ENCODE measurements at places on chromosomes 12 and 14.

- DNase-seq = peak; percentile 88
Observed at GRCh38 chr14:91317381-91318308, 73.1 kb upstream of the GPR68 start.

DNA sequence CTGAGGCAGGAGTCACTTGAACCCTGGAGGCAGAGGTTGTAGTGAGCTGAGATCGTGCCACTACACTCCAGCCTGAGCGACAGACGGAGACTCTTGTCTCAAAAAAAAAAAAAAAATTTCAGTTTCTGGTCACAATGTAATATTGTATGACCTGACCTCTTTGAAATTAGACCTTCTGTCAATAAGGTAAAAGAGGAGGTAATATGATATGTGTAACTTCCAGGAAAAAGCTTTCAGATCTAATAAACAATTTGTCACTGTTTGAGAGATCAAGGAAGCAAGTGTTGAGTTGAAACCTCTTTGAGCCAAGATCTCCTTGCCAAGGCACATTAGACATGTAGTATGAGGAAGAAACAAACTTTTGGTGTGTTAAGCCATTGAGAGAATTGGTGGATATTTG, 101.7 kb upstream of the ATF7IP start:
- DNase-seq = no peak

DNA sequence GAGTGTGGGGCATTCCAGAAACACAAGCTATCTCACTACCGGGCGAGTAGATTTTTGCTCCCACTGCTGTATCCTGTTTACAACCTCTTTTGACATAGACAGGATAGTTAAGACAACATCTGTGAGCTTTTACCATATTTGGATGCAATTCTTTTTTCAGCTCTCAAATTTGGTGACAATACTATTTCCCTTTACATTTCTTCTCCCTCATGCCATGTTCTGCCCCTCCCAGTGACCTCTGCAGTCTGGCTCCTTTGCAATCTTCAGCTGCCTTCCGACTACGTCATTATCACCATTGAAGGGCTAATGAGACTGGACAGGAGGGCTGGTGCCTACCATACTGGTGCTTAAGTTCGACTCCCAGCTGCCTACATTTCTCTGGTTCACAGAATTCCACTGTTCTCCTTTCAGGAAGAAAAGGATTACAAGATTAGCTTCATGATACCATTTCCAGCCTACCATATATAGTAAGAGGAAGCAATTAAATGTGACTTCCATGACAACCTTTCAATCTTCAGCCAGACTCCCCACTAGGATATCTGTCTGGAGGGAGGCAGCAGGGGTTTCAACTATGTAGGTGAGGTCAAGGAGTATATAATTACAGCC, 251.6 kb downstream of the PHLDA1 start:
- no peak for DNase-seq

GRCh38 chr12:67356380-67356774, 87.2 kb downstream of the CAND1 start:
- DNase-seq = no peak

DNA sequence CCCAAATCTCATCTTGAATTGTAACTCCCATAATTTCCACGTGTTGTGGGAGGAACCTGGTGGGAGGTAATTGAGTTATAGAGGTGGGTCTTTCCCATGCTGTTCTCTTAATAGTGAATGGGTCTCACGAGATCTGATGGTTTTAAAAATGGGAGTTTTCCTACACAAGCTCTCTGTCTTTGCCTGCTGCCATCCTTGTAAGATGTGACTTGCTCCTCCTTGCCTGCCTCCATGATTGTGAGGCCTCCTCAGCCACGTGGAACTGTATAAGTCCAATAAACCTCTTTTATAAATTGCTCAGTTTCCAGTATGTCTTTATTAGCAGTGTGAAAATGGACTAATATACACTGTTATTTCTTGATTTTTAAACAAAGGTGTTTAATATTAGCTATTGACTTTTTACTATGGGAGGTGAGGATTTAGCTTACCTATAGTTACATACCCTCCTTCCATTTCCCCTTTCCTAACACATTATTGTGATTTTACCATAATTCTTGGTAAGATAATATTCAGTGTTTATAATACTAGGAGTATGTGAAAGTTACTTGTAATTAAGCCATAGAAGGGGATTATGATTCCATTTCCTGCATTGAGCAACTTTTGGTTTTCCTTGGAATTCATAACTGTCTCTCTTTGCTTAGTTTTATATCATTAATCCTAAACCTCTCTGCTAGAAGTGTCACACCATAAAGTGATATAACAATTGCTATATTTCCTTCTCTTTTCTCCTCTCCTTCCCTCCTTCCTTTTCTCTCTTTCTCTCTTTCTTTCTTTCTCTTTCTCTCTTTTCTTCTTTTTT, 151.0 kb upstream of the KRAS start:
- DNase-seq = no peak

DNA sequence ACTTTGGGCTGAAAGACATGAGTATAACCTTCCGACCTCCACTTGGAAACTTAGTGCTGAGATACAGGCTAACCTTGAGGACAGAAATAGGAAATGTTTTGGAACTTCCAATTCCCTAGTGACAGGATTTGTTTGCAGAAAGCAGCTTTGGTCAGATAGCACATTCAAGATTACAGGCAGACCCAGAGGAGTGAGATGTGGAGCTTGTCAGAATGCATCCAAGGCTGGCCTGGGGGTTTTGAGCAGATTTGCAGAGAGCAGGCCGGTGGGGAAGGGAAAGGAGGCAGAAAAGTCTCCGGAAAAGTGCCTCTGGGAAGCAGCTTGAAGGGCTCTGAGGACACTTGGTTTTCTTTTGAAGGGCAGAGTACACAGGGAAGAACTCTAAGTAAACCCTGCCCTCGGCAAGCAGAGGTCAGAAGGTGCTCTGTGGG, 180.3 kb downstream of the ETV6 start:
- no peak for DNase-seq

DNA sequence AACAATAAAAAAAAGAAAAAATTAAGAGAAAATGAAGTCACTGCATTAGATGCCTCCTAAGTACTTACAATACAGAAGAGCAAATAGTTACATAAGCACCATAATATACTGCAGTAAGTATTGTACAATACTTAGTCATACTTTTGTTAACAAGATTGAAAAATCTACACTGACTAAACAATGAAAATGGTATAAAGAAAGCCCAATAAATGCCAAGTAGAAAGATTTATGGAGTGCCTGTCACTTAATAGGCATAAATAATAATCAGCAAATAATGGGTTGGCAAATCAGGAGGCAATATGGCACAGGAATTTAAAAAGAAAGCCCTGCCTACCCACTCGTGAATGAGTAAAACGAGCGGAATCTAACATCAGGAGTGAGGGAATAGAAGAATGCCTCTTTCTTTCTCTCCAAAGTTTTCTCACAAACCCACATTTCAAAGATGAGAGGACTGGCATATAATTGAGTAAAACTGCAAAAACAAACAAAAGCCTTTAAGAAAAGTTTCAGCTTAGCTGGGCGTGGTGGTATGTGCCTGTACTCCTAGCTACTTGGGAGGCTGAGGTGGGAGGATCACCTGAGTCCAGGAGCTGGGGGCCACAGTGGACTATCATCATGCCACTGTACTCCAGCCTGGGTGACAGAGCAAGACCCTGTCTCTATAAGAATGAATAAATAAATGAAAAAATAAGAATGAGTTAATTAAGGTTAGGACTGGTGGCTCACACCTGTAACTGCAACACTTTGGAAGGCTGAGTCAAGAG, 36.1 kb downstream of the CRY1 start:
- no peak for DNase-seq

DNA sequence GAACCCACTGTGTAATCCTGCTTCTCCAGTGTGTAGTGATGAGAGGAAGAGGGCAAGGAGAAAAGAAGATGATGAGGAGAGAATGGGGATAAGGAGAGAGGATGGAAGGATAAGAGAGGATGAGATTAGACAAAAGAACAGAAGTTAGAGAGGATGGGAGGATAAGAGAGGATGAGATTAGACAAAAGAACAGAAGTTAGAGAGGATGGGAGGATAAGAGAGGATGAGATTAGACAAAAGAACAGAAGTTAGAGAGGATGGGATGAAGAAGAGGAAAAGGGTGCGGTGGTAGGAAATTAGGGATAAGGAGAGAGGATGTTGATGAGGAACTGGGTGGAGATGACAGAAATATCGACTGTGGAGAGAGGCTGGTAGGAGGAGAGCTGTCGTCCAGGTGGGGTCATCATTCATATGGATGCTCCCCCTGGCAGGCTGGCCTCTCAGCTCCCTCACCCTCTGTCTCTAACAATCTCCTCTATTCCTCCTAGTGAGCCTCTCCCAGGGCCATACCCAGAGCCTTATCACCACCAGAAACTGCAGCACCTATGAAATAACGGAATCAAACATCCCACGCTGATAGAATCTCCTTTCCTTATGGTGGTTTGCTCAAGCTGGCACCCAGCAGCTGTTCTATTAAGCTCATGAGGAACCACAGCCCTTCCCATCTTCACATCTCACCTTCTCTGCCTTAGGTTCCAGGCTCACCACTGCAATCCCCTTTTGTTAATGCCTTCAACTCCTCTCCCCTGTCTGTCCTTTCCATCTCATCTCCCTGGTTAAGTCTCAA, 6.0 kb upstream of the CIROP start:
- peak; percentile 42 for DNase-seq

DNA sequence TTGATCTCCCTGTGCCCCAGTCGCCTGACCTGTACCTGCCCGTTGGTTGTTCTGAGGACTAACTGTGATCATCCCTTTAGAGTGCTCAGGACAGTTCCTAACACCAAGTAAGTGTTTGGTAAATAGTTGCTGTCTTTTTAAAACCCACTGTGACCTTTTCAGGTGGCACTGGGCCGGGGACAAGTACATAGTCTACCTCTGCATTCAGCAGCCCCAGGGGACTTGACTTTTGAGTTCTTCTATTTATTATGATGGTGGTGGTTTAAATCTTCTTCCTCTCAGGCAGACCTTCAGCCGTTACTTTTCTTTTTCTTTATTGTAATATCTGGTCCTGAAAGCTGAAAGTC, 38.8 kb downstream of the EVL start:
- no peak for DNase-seq

Measured in common myeloid progenitor, CD34-positive (primary cell).